Umbilical cord (tissue), 2 donors: ENCODE measurements at places on chromosomes 2 and 18. TPM values are rescaled to one million over a fixed set of nuclear protein-coding genes. Genes with fewer than 3 reads are reported as not detected.

GALM gene
- 15.4 TPM for total RNA-seq

PLEK gene
- 22.9 TPM for total RNA-seq

COLEC11 gene
- not detected for total RNA-seq

SRD5A2 gene
- 0.72 TPM for total RNA-seq

ECEL1 gene
- 3.9 TPM for total RNA-seq

DNA sequence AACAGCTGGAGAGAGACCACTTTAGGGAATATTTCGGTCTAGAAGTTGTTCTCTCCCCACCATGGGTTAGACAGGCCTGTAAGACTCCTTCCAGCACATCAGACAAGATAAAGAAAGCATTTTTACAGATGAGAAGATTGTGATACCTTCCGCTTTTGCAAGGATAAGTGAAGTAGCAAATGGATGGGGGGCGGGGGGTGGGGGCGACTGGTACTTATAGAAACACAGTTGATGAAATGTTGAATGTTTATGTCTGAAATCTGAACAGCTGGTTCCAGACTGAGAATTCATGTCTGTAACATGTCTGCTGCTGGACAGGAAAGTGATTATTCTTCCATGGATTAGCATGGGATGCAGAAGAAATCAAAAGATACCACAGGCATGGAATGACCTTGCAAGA, 90.5 kb upstream of the FN1 start:
- peak; percentile 19 for DNase-seq

GRCh38 chr2:147223119-147223518, 621.7 kb upstream of the ACVR2A start:
- no peak for DNase-seq

DNA sequence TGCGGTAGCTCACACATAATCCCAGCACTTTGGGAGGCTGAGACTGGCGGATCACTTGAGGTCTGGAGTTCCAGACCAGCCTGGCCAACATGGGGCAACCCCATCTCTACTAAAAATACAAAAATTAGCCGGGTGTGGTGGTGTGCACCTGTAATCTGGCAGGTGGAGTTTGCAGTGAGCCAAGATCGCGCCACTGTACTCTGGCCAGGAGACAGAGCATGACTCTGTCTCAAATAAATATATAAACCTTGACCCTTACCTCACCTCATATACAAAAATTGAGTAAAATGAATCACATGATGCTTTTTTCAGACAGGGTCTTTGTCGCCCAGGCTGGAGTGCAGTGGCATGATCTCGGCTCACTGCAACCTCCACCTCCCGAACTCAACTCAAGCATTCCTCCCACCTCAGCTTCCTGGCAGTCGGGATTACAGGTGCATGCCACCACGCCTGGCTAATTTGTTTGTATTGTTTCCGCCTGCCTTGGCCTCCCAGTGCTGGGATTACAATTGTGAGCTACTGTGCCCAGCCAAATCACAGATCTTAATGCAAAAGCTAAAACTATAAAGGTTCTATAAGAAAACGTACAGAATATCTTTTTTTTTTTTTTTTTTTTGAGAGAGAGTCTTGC, 25.3 kb downstream of the XPO1 start:
- no peak for DNase-seq

- no peak for DNase-seq
Measured at GRCh38 chr2:176388861-176389260, 119.6 kb downstream of the MTX2 start.

DNA sequence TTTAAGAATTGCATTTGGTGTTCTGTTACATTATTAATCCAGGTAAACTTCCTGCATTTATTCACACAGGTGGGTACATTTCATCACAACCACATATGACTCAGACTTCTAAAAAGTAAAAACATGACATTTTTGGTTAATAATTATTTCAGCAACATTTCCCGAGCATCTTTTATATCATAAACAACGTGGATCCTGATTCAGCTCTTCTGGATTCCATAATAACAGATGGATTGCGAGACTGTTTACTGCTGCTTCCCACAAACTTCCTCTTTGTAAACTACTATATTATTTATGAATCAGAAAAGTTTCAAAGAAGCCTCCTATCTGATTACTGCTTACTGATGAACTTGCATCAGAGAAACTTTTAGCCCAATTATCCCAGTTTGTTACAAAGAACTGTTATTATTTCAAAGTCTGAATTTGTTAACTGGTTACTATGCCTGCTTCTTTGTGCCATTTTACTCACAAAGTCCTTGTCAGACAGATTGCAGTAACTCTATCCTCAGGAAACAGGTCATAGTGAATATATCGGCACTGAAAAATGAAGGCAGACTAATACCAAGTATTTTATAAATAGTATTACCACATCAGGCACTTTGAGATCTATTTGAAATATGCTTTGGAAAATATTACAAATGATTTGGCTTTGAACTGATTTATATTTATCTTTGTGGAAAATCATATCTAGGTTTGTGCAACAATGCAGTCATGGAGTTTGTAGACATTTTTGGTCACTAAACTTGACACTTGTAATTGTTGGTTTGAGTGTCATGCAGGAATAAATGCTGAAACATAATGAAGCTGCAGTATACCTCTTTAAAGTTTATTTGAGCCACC, 511.6 kb downstream of the PLCL1 start:
- DNase-seq = no peak

DNA sequence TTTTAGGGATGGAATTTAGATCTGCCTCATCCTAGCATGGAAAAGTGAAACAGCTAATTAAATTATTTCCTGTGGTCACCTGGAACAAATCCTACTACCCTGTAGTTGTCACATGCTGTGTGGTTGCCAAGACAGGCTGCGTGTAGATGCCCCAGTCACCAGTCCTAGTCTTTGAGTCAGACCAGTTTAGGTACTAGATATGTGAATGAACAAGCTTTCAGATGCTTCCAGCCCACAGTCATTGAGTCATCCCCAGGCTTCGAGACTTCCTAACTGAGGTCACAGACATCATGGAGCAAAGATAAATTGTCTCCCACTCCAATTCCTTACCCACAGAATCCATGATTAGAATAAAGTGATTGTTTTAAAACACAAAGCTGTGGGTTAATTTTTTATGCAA, 35.8 kb upstream of the GRB14 start:
- no peak for DNase-seq

DNA sequence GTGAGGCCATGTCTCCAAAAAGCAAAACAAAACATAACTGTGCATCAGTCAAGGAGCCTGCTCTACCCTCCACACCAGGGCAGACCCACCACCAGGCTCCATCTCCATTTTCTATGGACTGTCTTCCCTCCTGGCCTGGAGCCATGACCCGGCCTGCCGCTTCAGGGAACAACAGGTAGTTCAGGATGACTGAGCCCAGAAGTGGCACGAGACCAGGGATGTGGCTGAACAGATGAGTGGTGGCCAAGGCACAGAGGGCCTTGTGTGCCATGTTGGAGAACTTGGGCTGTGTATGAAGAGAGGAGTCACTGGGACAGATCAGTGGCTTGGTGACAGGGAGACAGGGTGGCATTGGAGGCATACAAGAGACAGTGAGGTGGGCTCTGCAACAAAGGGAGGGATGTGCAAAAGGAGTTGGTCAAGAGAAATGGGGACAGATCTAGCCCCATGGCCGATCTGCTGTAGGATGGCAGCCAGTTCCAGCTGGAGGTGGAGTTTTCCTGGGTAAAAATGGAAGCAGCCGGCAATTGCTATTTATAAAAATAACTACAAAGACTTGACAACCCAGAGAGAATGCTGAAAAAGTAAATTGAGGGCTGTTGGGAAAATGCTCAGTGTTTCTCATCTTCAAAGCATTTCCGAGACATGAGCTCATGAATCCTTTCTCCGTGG, 35.0 kb downstream of the TMEM177 start:
- peak; percentile 30 for DNase-seq

GRCh38 chr2:194867328-194867727, 789.7 kb upstream of the SLC39A10 start:
- DNase-seq = peak; percentile 7

- DNase-seq = no peak
Measured at GRCh38 chr2:65608466-65608865, 176.1 kb upstream of the SPRED2 start.

GRCh38 chr2:239926587-239927232, 98.4 kb downstream of the NDUFA10 start:
- DNase-seq = no peak
